ENCODE measurements at places on chromosomes 1 and 21.

DNA sequence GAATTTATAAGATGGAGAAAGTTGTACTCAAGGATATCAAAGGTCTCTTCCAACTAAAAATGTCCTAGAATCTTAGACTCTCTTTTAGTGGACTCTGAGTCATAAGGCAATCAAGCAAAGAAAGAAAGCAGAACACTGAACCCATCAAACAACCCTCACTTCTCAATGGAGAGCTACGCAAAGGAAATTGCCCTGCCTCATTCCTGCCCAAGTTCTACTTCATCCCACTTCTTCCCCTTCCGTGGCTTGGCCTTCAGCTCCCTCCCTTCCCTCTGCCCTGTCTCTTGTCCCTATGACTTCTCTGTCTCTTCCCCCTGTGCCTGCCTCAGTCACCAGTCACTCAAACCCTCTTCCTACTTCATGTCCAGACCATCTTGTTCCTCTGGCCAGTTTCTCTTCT is 58.5 kb downstream of the RIMS3 start:
- no peak for DNase-seq

DNA sequence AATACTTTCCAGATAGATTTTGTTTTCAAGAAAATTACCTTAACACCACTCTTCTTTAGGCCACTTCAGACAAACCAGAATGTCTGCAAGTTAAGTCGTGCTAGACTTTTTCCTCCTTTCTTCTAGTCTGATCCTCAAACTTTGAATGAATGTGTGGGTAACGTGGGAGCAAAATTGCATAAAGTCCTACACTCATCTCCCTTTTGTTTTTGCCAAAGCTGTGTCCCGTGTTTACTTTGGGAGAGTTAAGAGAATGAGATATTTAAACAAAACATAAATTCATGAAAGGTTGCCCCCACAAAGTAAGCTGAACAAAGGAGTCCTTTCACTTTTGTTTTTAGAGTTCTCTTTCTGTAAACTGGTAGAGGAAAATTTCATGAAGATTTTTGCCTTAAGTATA is 16.9 kb upstream of the VAMP3 start:
- DNase-seq: no peak

- DNase-seq: no peak
These were observed 598.2 kb downstream of the PLPP3 start for GRCh38 chr1:55981010-55981650.

GRCh38 chr1:150484431-150484830 is 2.8 kb upstream of the TARS2 start:
- DNase-seq: no peak

DNA sequence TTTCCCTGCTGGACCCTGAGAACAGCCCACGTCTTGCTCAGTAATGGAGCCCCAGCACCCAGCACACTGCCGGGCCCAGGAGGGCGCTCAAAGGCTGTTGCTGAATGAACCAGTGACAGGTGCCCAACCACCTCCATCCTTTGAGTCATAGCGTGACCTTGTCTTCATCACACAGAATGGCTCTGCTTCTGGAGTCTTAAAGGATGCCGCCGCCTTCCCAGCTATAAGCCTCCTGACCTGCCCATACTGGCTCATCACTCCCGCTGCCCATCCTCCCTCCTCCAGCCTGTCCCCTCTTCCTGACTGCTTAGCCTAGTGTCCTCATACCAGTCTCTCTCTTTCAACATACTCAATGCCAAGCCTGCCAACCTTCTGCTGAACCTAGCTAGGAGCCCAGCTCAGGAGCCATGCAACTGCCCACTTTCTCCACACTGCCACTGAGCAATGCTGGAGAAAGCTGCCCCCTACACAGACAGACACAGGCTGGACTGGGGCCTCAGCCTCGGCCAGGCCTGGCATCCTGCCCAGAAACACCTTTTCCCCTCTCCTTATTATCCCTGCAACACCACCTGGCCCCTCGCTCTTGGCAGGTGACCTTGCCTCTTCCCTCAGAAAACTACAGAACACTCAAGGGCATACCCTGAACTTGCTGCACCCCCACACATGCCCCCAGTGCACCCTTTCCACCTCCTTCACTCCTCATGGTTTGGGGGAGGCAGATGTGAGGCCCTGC is 14.1 kb downstream of the TTC39A start:
- DNase-seq: no peak

GRCh38 chr1:192516776-192517297 is 58.7 kb upstream of the RGS1 start:
- DNase-seq: peak; percentile 88

GRCh38 chr1:226736908-226737818 is 1.9 kb downstream of the ITPKB start:
- no peak for DNase-seq

- DNase-seq: no peak
These were observed 3.2 kb upstream of the NBPF3 start for GRCh38 chr1:21436488-21437340.

DNA sequence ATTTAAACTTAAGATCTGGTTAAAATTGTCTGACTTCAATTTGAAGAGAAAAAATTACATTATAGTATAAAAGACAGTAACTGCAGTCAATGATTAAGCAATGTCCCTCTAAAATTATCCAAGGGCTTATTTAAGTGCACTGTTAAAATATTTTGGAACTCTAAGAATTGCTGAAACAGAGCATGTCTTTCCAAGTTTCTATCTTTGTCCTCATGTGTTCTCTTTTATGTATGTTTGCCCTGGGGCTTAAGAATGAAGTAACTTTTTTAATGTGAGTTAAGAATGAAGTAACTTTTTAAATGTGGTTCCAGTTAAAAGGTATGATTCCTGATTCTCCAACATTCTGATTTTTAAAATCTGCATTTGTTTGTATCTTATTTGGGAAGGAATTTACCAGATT is 69.0 kb upstream of the MARK1 start:
- no peak for DNase-seq

DNA sequence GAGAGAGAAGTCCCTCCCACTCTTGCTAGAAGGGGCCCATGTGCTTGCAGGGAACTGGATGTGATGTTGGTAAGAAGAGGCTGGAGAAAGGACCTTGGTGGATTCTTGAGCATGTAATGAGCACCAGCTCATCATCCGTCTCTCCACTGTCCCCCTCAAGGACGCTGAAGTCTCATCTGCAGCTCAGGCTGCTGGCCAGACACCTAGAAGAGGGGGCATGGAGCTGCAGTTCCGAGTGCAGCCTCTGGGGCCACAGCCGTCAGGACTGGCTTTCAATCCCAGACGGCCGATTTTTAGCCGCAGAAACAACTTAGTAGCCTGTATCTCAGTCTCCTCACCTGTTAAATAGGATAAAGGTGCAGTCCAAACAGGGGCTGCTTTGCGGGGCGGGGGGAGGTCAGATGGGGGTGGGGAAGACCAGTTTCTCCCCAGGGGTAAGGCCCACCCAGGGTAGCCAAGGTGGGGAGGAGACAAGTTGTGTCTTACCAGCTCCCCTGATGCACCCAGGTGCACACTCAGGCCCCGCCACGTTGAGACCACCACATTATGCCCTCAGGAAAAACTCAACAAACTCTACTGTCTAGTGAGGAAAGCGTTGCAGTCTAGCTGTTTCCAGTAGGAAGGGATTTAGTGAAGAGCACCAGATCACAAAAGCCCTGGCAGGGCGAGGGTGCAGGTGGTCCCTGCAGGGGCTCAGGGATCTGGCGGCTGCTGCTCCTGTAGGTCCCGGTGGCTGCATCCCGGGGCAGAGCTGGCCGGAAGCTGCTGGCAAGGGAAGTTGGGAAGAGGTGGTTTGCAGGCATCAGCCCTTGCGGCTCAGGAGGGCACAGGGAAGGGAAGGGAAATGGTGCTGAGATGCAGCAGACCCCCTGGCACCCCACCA is 29.5 kb downstream of the LDLRAP1 start:
- DNase-seq: no peak

GRCh38 chr1:2452201-2452931 is 23.7 kb upstream of the PLCH2 start:
- DNase-seq: no peak

DNA sequence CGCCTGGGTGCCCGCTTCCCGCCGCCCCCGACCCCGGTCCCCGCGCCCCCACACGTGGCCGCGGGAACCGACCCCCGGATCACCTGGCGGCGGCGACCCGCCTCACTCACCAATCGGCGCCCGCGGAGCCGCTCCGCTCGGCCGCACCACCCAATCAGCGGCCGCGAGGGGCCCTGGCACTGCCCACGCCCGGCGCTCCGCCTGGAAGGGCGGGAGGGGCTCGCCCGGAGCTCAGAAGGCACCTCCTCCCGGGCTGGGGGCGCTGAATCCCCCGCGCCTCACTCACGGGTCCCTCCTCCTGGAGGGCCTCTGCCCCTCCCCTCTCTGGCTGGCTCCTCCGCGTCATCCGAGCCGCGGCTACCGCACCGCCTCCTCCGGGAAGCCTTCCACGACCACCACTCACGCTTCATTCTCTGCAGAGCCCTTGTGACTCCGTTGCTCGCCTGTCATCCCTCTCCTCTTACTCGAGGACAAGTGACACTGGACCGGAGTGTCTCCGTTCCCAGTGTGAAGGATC is 374 bp downstream of the SH2D5 start:
- peak; percentile 34 for DNase-seq

DNA sequence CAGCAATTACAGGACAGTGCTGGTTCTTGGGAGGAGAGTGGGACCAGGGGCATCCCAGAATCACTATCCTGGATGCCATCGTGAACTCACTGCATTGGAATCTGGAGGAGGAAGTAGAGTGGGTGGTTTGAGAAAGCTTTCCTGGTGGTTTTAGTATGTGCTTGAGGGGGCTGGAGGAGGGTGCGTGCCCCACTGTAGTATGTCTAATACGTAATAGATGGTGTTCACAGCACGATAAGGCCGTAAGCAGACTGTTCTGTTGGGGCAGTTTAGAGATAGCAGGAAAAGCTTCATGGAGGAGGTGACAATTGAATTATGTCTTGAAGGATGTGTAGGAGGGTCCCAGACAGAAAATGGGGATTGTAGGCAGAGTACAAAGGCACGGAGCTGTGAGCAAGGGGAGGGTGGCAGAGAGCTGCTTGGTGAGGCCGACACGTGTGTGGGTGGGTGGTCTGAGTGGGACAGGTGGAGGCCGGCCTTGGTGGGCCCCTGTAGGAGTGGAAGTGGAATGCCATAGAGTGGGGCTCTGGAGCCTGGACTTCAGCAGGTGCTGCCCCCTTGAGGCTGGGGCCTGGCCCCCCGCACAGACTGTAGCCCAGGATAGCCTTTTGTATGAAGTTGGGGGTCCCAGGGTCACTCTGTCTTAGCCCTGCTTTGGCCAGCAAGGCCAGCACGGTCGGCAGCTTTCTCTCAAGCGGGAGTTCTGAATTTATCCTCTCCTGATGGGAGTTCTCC is 37.0 kb downstream of the IL6R start:
- no peak for DNase-seq

DNA sequence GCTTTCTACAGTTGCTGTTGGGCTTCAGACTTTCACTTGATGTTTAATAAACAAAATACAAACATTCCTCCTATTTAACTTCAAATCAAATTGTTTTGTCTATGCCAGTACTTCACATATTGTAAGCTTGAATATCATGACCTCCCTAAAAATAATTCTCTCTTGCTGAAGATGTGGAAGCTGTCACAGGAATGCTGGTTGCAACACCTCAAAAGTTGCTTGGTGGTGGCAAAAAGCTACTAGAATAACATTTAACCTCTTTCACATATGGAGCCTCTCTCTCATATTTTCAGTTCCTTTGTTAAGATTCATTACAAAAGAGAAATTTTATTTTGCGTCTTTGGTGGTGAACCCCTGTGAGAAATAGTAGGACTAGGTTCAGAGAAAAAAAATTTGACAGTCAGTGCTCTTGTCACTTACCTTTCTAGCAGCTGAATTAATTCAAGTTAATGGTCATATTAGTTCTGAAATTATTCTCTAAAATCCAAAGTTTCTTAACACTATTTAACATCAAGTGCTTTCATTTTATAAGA is 25.5 kb upstream of the F13B start:
- no peak for DNase-seq

- no peak for DNase-seq
These were observed 134.1 kb downstream of the PIGK start for GRCh38 chr1:77085109-77085508.

- DNase-seq: no peak
These were observed 76.8 kb upstream of the DNAJC6 start for GRCh38 chr1:65232461-65232990.

GRCh38 chr21:36877741-36878140 is 88.7 kb downstream of the HLCS start:
- no peak for DNase-seq

GRCh38 chr1:22808186-22808675 is 97.6 kb downstream of the EPHB2 start:
- DNase-seq: no peak

DNA sequence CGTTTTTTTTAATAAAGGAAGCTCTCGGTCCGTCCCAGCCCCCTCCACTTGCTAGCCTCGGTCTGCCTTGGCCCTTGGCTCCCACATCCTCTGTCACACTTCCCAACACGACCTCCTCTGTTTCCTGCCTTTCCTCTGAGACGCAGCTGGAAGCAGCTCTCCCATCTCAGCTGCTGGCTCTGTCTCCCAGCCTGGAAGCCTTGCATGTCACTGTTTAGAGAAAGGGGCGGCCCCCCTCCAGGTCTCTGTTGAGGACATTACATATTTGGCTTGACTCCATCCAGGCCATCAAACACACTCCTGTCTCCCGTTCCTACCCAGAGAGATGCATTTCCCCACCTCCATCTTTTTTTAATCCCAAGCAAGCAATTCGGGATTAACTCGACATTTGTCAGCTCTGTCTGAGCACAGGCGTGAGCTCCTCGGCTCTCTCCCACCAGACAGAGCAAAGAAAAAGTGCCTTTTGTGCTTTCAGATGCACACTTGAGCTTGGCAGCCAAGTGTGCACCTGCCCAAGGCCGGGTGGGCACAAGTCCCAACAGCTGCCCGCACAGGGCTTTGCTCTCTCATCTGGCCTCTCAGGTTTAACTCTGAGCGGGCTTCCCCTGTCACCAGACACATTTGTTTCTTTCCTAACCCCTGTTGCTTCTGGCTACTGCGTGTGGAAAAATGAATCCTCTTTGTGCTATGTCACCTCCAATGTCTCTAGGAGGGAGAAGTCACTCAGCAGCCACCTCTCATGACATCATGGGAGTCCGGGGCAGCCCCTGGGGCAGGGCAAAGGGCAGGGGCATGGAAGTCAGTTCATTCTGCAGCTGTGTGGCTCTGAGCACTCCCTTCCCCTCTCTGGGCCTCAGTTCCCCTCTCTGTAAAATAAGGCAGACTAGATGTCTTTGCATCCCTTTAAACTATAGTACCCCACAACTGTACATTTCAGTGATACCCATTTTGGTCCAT is 108.3 kb downstream of the KCND3 start:
- no peak for DNase-seq

GRCh38 chr21:32437729-32438128 is 25.2 kb downstream of the EVA1C start:
- no peak for DNase-seq

GRCh38 chr1:31027693-31028526 is 37.6 kb downstream of the PUM1 start:
- DNase-seq: peak; percentile 41

Measured in GDM1 (cell line).